ENCODE measurements at places on chromosomes 11 and 22. TPM values are rescaled to one million over a fixed set of nuclear protein-coding genes. Genes with fewer than 3 reads are reported as not detected.

The PRG2 gene
- 0.22 TPM for total RNA-seq

The YPEL4 gene
- total RNA-seq, result 0.82 TPM

The MFRP gene
- not detected for total RNA-seq

The NRXN2 gene
- 13.3 TPM for total RNA-seq

The PAK1 gene
- 29.1 TPM for total RNA-seq

The ADAMTS15 gene
- total RNA-seq, result 6.2 TPM

The SLC39A13 gene
- total RNA-seq, result 80.6 TPM

The OR5B12 gene
- total RNA-seq, result not detected

The FZD4 gene
- 41.4 TPM for total RNA-seq

The HEPHL1 gene
- not detected for total RNA-seq

GRCh38 chr22:27564806-27565205 is 236.8 kb downstream of the MN1 start:
- no peak for DNase-seq

DNA sequence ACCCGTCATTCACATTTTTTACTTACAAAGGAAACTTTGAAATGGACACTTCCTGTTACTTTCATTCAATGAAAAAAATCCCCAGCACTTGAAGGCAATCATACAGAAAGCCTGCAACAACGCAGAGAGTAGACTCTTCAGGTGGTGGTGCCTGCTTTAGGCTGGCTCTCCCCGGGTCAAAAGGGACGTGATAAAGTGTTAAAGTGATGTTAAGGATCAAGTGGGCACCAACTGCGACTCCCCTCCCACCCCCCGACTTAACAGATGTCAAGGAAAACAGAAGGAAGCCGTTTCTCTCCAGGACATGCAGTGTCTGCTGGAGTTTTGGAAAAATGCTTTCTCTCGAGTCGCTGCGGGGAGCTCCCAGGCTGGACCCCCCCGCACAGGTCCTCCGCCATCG is 414 bp upstream of the PNPLA3 start:
- DNase-seq, result no peak

DNA sequence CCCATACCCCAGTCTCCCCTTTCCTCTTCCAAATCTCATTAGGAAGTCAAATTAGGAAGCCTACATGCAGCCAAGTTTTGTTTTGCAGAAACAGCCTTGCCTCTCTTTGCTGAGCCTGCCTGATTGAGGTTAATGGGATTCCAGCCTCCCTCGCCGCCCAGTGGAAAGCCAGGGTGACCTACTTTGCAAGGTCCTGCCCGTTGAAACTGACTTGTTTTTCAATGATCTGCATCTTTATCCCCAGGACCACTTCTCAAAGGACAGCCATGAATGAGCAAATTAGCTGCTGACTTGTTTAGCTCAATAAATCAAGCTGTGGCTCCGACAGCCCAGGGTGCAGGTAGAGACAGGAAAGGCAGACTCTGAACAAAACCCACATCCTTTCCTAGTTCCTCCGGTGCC is 110.4 kb downstream of the RRAS2 start:
- no peak for DNase-seq

DNA sequence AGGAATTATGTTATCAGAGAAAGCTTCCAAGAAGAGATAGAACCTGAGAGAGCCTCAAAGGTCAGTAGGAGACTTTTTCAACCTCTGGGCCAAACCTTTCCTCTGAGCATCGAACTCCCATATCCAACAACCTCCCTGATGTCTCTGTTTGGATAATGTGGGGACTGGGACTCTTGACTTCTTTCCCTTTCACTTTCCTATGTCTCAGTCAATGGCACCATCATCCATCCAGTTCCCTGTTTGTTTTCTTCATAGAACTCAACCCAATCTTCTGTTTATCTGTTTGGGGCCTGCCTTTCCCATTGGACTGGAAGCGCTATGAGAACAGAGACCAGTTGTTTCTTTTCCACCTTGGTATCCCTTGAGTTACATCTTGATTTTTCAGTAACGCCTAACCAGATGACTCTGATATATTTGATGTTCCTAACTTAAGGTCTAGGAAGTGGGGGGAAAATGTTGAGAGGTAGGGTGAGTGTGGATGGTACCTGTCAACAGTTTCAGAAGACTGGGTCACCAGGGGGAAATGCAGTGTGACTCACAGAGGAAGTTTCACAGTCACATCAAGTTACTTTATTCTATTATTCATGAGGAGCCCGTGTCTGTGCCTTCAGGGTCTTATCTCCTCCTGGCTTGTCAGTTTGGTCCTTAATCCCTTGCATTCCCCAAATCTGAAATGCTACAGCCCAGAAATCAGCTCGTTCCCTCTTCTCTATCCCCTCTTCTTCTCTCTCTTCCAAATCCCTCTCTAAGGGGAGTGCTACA is 4.5 kb upstream of the KCNE3 start:
- DNase-seq, result no peak

GRCh38 chr11:124470561-124471227 is 25.2 kb upstream of the OR8B8 start:
- peak; percentile 24 for DNase-seq

GRCh38 chr22:24181088-24181995 is at the start of gene SUSD2:
Gene SUSD2 (plus strand): TSS chr22:24181487. CDS start chr22:24181520, 33 bp downstream.
- peak; percentile 40 for DNase-seq

DNA sequence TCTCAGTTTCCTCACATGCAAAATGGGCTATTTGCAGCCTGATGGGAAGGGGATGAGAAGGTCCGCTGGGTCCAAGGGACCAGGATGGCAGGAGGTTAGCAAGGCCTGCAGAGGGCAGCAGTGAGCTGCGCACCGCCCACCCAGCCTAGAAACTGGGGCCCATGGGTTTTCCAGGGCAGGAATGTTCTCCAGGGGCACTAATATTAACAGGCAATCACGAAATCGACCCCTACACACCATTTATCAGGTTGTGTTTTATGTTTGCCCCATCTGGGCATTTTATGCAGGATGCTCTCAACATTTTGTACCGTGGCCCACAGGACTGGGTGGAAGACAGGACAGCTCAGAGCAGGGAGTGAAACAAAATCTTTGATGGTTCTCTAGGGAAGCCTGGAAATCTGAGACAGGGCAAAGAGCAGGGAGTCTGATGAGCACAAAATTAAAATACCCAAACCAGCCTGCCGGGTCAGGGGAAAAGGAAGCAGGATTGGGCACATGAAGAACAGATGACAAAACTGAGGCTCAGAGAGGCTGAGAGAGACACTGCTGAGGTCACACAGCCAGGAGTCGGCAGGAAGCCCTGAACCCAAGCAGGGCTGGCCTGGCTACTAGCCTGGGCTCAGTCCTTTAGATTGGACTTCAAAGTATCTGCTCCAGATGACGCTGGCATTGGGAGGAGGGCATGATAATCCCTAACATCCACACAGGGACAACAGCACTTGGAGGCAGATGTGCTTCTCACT is 1.6 kb upstream of the BCR start:
- peak; percentile 83 for DNase-seq

DNA sequence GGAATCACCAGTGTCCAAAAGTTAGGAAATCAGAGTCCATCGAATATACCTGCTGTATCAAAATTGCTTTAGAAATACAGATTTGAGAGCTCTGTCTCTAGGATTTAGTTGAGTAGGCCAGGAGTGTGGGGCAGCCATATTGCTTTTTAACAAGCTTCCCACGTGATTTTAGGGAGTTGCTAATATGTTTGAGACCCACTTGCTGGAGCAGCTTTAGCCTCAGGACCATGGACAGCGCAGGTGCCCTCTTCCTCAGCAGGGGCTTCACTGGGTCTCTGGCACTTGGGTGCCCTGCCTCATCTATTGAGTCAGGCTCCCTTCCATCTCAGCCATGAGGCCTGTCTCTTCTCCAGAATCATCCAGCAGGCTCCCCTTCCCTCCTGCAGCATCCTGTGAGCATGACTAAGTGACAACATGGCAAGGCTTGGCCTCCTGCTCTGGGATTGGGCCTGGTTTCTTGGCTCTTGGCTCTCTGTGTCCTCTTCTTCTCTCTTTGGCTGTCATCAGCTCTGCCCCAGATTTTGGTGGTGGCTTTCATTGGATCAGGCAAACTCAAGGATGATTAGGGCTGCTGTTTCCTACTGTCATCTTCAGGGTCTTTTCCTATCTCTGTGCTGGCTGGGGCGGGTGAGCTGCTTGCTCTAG is 70.0 kb downstream of the SGSM1 start:
- DNase-seq, result no peak

GRCh38 chr11:57504511-57504910 is 11.0 kb downstream of the SLC43A1 start:
- no peak for DNase-seq

DNA sequence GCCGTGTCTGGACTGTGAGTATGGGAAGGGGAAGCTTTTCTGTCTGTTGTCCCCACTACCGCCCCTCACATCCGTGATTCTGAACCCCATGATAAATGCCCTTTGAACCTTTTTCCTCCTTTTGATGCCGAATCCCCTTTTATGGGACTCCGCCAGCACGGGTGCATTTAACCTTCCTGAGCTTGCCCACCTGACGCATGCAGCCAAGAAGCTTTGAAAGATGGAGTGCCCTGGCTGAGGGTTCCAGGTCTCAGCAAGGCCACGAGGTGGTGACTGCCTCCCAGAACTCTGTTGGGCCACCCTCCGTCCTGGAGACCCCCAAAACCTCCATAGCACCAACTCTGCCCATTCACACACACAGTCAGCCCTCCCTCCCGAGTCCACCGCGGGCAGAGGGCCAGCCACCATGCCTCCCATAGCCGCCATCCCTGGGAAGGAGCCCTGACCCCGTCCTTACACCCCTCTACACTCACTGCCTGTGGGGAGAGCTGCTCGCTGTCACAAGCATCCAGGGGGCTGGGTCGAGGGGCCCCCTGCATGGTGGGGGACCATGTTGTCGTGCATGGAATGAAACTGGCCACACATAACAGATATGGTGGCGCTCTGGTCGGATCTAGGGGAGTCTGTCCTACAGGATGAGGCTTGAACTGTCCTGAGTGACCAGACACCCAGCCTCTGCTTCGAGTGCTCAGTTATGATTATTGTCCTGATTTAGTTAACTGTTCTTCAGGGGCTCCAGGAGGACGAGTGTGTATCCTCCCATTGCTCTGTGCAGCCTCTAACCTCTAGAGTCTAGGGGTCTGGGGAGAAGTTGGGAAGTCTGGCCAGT is 822 bp upstream of the COMT start:
- no peak for DNase-seq

DNA sequence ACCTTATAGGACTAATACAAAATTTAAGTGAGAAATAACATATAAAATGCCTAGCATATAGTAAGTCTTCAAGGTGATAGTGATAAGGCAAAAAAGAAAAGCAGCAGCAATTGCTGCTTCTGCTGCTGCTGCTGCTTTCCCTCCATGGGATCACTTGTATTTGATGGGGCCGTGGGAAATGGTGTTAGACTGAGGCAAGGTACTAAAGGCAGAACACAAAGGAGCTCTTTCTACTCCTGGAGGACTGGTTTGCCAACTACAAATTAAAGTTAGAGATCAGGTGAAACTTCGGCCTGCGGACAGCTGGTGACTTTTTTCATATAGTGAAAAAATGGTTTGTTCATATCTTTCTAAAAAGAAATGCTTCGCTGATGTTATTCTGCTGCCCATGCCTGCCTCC is 46.3 kb downstream of the SWAP70 start:
- DNase-seq, result no peak

- DNase-seq, result no peak
These were observed 44.7 kb downstream of the CACNG2 start for GRCh38 chr22:36658900-36659299.

DNA sequence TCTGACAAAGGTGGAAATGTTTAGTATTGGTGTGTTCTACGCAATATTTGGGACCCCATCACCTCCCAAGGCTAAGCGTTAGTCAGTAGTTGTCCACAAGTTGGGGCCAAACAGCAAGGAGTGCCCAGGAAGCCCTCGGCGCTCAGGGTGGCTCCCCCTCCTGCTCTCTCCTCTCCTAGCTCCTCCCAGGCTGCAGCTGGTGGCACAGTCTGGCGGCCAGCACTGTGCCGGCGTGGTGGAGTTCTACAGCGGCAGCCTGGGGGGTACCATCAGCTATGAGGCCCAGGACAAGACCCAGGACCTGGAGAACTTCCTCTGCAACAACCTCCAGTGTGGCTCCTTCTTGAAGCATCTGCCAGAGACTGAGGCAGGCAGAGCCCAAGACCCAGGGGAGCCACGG is 16.8 kb downstream of the CD5 start:
- no peak for DNase-seq

DNA sequence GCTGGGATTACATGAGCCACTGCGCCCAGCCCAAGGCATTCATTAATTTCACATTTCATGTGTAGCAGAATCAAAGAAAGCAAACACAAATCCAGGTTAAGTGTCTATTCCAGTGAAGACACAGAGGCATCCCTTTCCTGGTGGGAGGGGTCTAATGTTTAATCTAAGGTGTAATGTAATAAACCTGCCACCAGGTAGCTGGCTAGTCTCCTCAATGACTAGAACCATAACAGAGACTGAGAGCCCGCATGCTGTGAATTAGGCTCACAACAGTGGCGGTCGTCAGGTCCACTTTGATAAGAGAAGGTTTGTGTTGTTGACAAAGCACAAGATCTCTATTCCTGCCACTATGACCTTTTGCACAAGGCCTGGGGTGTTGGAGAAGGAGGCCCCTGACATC is 64.2 kb upstream of the ADA2 start:
- DNase-seq, result no peak

- DNase-seq, result no peak
These were observed 73.5 kb downstream of the TIMP3 start for GRCh38 chr22:32874976-32875375.

DNA sequence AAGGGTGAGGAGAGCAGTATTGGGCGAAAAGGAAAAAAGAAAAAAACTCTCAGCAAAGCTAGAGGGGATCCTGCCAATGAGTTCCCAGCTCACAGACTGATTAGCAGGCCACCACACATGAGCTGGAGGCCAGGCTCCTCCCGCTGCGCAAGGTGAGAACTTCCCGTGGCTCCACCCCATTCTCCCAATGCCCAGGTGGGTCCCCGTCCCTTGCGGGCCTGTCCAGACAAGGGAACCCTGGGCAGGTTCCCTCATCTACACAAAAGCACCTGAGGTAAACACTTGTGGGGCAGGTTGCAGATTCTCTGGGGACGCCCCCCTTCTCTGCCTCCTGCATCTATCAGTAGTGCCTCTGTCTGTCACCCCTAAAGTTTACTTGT is 46.5 kb downstream of the CDPF1 start:
- no peak for DNase-seq

- DNase-seq, result no peak
These were observed 493.3 kb downstream of the BRD1 start for GRCh38 chr22:49334449-49334789.

DNA sequence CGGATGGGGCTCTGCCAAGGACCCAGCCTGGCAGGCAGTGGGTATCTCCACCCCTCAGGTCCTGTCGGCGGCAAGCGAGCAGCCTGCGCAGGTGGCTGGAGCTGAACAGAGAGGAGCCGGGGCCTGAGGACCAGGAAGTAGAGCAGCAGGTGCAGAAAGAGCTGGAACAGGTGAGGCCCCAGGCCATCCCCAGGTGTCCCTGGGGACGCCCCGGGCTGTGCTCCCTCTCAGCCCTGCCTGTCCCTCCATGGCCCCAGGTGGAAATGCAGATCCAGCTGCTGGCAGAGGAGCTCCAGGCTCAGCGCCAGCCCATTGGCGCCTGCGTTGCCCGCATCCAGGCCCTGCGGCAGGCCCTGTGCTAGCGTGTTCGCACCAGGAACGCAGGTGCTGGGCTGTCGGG is 44.0 kb downstream of the PISD start:
- no peak for DNase-seq

All from kidney (tissue), 22 donors.